Activated CD4-positive, CD25-positive, alpha-beta regulatory T cell treated with anti-CD3 and anti-CD28 coated beads, Interleukin-2, amount 50 U/mL, for 72 hours (primary cell): ENCODE measurements at places on chromosomes 3 and 15.

DNA sequence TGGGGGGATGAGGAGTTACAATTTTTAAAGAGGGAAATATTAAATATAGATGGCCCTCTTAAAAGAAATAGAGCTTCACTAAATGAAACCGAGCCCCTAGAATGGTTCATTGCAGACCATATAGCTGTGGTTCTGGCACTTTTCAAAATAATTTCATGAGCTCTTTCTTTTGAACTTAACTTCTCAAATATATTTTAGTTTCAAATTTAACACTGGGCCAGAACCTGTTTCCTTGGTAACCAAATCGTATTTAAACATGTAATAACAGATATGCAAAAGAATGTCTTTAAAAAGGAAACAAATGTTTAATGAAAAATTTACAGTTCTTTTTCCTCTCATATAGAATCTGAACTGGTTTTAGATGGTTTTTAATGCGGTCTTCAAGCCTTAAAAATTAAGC lies 20.1 kb downstream of the ZBTB38 start:
- no peak for DNase-seq

DNA sequence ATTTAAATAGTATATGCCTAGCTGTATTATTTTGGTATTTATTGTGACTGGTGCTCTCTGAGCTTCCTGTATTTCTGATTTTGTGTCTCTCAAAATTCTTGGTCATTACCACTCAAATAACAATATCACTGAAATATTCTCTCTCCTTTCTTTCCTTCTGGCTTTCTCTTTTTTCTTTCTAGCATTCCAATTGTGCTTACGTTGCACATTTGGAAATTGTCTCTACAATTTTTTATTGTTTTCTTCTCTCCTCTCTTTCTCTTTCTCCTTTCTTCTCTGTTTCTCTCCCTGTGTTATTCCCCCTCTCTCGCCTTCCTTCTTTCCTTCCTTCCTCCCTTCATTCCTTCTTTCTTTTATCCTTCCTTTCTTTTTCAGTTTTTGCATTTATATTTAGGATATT lies 89.6 kb upstream of the MCTP2 start:
- DNase-seq, result no peak

DNA sequence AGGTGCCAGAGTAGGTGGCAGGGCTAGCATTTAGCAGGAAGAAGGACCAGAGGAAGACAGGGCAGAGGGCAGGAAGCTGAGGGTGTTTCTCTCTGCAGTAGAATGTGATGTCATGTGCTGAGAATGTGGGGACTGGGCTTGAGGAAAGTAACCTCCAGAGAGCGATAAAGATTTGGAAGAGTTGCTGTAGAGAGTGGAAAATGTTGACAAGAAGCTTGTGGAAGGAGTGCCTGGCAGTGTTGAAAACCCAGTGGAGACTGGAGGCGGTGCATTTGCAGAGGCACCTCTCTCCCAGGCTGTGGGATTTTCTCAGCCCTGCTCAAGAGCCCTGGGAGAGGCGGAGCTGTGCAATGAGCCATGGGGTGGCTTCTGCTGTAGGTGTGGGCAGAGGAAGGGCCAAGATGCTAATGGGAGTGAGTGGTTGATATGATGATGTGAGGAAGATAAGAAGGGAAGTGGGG lies 54.8 kb downstream of the MESD start:
- DNase-seq, result no peak

DNA sequence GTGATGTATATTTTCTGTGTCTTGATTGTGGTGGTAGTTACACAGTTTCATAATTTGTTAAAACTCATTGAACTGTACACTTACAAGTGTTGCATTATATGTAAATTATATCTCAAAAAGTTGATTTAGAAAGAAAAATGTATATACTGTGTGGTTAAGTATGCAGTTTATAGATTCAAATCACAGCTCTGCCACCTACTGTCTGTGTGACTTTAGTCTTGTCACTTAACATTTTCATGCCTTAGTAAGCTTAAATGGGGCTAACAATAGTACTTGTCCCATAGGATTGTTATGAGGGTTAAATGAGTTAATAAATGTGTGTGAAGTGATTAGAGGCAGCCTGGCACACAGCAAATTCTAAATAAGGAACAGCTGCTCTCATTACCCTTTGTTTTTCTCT lies 120.9 kb upstream of the P2RY1 start:
- no peak for DNase-seq
